ENCODE measurements at places on chromosomes 5 and 9. TPM values are rescaled to one million over a fixed set of nuclear protein-coding genes. Genes with fewer than 3 reads are reported as not detected.

The UNC13B gene
- total RNA-seq: 29.8 TPM

The SLC45A2 gene
- not detected for total RNA-seq

The CDH6 gene
- total RNA-seq: 55.5 TPM

The GLRA1 gene
- not detected for total RNA-seq

The FOXD4L3 gene
- total RNA-seq: not detected

The OR13C4 gene
- not detected for total RNA-seq

The TLX3 gene
- total RNA-seq: not detected

The LVRN gene
- total RNA-seq: 0.46 TPM

The CA9 gene
- total RNA-seq: 3.6 TPM

The OR1J2 gene
- total RNA-seq: not detected

The NINJ1 gene
- 35.4 TPM for total RNA-seq

The GPR151 gene
- total RNA-seq: not detected

The AQP3 gene
- total RNA-seq: 3.6 TPM

The ANAPC2 gene
- total RNA-seq: 41.0 TPM

The FAM170A gene
- not detected for total RNA-seq

The FGD3 gene
- total RNA-seq: not detected

The CCDC183 gene
- 1.4 TPM for total RNA-seq

The SPINK4 gene
- total RNA-seq: not detected

The CCL27 gene
- total RNA-seq: not detected

The PHF24 gene
- 0.30 TPM for total RNA-seq

The KIF3A gene
- total RNA-seq: 15.0 TPM

The CCNO gene
- 1.7 TPM for total RNA-seq

The KCNV2 gene
- not detected for total RNA-seq

The MYOZ3 gene
- 3.3 TPM for total RNA-seq

The TAF11L5 gene
- not detected for total RNA-seq

The GABRA1 gene
- total RNA-seq: not detected

The CARTPT gene
- total RNA-seq: not detected

The TRIM36 gene
- total RNA-seq: 4.6 TPM

The TLR4 gene
- total RNA-seq: 9.5 TPM

The WDR70 gene
- 19.0 TPM for total RNA-seq

All from chondrocyte (in vitro differentiated cells).